ENCODE measurements at places on chromosomes 3 and 15.

DNA sequence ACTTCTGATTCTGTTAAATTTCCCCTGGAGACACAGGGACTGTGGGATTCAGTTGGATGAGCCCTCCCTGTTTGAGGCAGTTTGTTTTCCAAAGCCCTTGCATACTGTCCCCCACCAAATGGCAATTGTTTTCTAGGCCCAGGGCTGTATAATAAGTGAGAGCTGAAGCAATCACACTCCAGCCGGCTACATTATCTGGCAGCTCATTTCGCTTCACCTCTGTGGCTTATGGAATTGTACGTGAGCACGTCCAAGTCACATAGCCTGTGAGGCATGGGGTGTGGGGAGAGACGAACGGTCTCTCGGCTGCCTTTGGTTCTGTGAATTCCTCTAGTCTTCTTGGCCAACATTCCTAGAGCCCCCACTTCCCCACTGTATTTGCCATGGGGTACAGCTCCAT lies 10.7 kb downstream of the RBP2 start:
- DNase-seq, result no peak

GRCh38 chr3:59566481-59566975 lies 516.7 kb upstream of the CFAP20DC start:
- no peak for DNase-seq

DNA sequence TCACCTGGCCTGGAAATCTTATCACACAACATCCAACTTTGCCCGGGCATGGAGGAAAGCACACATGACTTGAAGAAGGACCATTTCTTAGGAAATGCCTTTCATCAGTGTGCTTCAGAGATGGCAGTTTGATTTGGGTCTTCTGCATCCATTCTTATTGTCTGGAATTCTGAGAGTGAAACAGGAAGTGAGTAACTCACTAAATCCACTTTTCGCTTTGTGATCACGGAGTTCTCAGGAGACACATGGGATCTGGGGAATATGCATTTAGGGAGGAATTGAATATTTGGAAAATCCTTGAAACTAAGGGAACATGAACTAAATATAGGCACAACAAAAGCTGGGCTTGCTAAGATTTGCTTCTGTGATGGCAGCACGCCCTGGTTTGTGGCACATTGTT lies 212.5 kb upstream of the FEZF2 start:
- DNase-seq, result no peak

GRCh38 chr3:132354916-132355702 lies 37.9 kb downstream of the ACP3 start:
- no peak for DNase-seq

- DNase-seq, result no peak
Measured at GRCh38 chr15:77860071-77860691, 217.3 kb downstream of the TBC1D2B start.

DNA sequence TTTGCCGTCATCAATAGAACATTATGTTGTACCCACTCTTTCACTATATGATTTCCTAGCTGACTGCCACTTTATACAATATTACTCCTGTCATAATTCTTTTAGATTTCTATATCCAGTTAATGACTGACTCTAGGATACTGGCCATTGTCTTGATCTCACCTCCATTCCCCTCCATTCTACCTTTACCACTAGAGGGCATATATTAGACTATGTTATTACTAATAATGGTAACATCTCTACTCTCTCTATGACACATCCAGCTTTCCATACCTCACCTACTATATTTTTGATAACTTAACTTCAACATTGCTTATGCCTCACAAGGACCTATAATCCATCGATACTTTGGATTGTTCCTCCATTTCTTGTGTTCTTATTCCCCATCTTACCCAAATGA lies 31.4 kb upstream of the POU1F1 start:
- DNase-seq, result no peak

DNA sequence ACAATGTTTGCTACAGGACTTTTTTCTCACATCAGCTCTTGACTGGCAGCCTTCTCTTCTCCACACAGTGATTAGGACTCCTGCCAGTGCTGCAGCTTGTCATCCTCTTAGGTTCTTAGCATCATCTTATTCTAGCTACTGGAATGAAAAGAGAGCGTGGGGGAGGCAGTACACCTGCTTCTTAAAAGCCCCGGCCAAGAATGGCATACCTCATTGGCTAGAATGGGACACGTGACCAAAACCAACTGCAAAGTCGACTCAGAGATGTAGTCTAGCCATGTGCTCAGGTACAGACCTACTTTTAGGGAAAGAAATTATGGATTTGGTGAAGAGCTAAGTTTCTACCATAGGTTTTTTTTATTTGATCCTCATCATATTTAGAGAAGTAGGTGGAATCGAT lies 44.1 kb downstream of the RARB start:
- DNase-seq, result no peak

- no peak for DNase-seq
Measured at GRCh38 chr3:64518496-64518895, 169.3 kb downstream of the ADAMTS9 start.

DNA sequence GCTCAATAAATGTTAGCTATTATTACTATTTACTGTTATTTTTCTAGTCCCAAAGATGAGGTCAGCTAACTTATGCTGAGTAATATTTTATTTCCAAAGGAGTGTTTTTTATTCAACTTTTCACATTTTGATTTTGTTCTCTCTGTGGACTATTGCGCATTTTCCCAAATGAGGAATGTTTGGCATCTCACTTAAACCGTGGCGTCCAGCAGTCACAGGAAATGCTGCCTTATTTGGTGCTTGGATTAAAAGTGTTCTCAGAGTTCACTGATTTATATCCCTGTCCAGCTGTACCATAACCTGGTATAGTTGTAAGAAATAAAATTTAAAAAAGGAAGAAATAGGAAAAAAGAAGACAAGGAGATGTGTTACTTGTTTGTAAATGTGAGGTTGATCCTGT lies 166.8 kb downstream of the THSD4 start:
- DNase-seq, result no peak

- no peak for DNase-seq
Measured at GRCh38 chr15:68843425-68844311, 23.0 kb upstream of the ANP32A start.

DNA sequence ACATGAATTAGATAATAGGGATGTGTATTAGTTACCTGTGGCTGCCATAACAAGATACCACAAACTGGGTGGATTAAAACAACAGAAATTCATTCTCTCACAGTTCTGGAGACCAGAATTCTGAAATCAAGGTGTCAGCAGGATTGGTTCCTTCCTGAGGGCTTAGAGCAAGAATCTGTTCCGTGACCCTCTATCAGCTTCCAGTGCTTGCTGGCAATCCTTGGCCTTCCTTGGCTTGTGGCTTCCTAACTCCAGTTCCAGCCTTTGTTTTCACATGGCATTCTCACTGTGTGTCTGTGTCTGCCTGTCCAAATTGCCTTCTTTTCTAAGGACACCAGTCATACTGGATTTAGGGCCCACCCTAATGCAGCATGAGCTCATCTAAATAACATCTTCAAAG lies 94.4 kb upstream of the NR2E3 start:
- no peak for DNase-seq

DNA sequence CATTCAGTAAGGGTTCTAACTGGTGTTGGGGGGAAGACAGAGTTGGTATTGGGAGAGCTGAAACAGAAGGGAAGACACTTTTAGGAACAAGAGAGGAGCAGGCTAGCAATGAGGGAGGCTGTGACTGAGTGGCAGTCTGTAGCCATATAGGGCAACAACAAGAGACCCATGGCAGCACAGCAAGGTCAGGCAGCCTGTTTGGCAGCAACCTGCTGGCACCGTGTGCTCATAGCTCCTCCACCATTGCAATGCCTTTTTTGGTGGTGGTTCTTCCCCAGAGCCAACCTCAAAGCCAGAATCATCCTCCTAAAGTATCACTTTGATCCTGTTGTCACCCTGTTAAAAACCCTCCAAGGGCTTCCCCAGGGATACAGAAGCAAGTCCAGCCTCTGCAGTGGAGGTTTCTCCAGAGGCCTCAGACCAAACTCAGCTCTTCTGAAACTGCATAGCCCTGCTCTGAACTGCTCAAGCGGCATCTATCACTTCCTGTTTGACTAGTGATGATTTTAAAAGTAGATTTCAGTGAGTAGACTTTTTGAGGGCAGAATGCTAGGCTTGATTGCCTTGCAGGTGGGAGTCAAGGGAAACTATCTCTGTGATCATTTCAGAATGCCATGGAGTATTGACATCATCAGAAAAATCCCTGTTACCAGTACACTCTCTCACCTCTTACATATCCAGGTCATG lies 176.9 kb downstream of the STAC start:
- no peak for DNase-seq

GRCh38 chr3:188798556-188799145 lies 373.1 kb upstream of the TPRG1 start:
- DNase-seq, result no peak

DNA sequence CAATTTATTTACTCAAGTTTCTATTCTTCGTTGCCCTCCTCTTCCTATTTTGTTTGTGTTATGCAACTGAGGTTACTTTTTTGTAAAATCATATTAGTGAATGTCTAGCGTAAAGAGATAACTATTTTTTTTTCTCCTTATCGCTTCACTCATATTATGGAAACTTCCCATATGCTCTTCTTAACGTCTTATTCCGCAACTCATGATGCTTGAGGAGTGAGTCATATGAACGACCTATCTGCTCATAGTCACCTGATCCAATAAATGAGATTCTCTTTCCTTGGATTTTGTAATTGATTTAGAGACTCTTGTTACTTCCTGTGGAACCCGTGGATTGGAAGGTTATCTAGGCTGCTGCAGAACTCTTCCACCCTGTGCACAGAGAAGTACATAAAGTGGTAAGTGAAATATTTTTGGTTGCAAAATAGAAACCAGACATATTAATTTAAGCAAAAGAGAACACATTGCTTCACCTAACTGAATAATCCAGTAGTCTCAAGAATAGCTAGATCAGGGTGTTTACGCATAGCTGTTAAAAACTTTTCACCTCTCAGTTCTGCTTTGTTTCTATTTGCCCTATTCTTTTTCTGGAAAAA lies 719.3 kb upstream of the SGO1 start:
- no peak for DNase-seq

GRCh38 chr3:113261063-113261625 lies 49.8 kb downstream of the BOC start:
- DNase-seq, result no peak

DNA sequence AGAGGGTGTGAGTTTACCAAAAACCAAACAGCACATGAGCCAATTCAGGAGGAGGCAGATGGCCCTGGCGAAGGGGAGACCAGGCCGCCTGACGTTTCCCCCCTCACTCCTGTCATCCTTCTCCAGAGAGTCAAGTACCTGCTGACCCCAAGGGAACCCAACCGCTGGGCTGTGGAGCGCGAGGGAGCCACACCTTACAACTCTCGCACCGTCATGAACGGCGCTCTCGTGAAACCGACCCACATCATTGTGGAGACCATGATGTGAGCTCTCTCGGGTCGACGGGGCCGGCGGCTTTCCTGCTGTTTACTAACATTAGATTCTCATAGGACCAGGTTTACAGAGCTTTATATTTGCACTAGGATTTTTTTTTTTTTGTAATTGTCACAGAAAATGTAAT lies 55.4 kb downstream of the GRIP2 start:
- DNase-seq, result no peak

DNA sequence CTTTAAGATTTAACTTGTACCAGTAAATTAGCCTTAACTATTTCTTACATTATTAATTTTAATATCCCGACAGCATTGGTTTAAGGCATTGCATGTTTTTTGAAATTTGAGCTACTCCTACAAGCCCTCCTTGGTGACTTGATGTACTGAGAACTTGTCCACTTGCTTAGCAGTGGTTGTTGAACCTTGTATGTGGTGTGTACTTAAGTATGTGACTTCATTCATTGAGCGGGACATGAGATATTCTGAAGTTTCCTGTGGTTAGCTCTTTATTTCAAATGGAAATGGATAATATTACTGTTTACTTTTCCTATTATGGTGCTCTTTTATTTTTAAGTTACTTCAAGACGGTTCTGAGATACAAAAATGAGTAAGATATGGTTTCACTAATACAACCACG lies 3.6 kb upstream of the COL6A5 start:
- no peak for DNase-seq

- DNase-seq, result no peak
Measured at GRCh38 chr3:66415867-66416428, 84.9 kb downstream of the LRIG1 start.

DNA sequence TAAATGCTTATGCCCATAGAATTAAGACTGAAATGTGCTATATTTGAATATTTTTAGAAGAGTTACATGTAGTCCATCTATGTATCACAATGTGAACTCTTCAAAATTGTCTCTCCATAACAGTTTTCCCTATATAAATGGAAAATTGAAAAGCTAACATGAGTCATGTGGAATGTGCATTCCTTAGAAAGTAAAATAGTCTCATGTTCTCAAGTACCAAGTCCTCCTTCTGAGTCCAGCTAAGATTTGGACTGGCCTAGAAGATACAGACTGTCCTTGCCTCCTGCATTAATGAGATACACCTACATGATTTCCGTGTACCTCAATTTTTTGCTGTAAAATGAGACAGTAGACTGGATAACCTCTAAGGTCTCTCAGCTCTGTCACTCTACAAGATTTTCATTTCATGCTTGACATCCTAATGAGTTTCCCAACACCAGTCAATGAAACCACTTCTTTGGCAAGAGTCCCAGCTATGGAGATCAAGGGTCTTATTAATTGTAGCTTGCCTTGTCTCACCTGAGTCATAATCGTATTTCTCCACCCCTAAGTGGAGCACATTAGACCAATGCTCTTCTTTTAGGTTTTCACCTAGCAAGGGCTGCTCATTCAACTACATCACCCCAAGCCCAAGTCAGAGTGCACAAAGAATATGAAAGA lies 350.6 kb upstream of the IL12A start:
- DNase-seq, result no peak

- no peak for DNase-seq
Measured at GRCh38 chr3:159872374-159873109, 116.1 kb upstream of the IL12A start.

GRCh38 chr3:19456738-19457137 lies 308.4 kb downstream of the KCNH8 start:
- DNase-seq, result no peak

GRCh38 chr3:144683065-144683464 lies 711.4 kb downstream of the DIPK2A start:
- no peak for DNase-seq

DNA sequence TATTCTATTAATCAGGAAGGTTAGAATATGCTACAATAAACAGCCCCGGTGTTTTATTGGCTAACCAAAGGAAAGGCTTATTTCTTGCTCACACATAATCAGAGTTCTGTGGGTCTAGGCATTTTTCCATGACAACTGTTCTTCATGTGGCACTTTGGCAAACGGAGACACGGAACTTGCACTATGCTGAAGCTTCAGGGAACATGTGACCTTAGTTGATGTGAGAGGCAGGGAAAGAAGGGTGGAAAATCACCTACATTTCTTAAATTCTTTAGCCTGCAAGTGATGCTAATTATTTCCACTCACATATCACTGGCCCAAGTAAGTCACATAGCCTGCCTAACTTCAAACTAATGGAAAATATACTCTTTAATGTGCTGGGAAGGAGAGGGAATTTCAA lies 344.6 kb downstream of the SV2B start:
- no peak for DNase-seq
